ENCODE measurements at places on chromosomes 16 and 17.

DNA sequence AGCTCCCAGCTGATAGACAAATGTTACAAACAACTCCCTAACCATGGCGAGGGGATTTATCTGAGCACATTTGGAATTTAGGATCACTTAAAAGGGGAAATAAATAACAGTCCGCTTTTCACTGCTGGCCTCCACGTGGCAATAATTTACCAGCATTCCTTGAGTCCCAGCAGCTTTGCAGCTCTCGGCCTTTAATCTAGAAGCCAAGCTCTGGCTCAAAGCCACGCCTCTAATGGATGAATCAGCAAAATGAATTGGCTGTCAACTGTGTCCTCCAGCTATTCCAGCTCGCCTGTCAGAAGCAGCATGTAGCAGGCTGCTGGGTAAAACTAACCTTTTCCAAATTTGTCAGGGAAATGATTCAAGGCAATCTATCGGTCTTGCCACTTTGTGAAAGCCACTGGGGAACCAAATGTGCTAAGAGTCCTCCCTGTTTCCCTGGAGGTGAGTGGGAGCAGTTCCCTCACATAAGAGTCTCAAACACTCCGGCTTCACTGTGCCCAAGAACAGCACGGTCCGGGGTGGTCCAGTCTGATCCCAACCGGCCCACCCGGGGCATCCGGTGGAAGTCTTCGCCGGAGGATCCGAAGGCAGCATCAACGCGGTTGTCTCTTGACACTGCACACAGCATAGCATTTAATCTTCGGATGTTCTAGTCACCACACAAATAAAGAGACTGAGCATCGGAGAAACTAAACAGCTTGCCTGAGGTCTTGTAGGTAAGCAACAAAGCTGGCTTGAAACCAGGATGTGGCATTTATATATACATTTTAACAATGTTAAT, 143.3 kb downstream of the PARN start:
- DNase-seq: peak; percentile 78

GRCh38 chr17:78240012-78240655, 8.7 kb downstream of the TMEM235 start:
- DNase-seq: no peak

GRCh38 chr16:11117576-11118211, 138.3 kb downstream of the SOCS1 start:
- DNase-seq: no peak

DNA sequence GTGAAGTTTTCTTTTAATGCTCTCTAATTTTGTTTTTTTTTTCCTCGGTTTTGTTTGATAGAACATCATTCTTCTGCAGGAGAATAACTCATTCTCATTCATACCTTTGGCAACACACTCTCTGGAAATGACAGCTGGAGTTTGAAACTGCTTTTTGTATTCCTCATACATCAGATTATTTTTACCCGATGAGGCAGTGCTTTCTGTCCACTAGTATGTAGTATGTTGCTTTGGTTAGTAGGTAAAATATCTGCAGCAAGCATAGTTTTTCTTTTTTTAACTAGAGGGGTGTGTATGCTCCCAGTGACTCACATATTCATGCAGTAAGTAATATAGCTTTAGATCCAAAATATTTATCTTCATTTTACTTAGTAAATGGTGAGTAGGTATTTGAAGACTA, 6.4 kb downstream of the PRKCA start:
- no peak for DNase-seq

GRCh38 chr16:67356396-67356795, 29.8 kb downstream of the LRRC36 start:
- no peak for DNase-seq

DNA sequence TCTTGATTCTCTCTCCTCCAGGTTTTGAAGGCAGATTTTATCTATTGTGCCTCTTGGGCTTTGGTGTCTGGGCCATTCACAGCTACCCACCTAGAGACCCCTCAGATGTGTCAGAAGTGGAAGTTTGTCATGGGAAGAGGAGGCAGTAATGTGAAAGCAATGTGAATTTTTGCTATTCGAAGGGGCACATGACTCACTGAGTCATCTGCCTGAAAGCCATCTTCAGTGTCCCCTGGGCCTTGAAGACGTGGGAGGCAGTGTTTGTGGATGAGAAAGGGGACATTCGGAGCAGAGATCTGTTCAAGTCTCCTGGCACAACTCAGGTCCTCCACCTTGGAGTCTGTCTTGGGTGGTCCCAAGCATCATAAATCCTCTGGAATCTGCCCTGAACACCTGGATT, 530.2 kb downstream of the NPIPA7 start:
- DNase-seq: no peak

DNA sequence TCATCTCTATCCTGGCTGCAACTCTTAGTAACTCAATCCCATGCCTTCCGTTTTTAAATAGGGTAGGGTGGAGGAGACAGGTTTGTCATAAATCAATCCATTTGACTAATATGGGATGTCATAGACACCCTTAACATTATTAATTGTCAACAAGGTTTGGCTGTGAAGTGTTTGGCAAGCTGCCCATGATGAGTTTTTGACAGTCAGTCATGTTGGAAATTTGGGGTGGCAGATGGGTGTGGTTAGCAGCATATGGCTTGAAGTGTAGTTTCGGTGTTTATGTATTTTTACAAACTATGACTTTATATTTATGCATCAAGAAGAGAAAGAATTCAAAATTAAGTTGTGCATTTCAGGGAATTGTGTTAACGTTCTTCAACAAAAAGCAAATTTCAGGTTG, 221.8 kb upstream of the CDH5 start:
- DNase-seq: no peak

- no peak for DNase-seq
Observed at GRCh38 chr17:53426505-53426904, 396.2 kb upstream of the KIF2B start.

GRCh38 chr17:45061606-45062205, 589 bp downstream of the NMT1 start:
- DNase-seq: no peak

- DNase-seq: peak; percentile 37
Observed at GRCh38 chr16:66662445-66663194, 33.9 kb downstream of the CMTM4 start.

- no peak for DNase-seq
Observed at GRCh38 chr17:47829870-47830269, 1.5 kb downstream of the MRPL10 start.

DNA sequence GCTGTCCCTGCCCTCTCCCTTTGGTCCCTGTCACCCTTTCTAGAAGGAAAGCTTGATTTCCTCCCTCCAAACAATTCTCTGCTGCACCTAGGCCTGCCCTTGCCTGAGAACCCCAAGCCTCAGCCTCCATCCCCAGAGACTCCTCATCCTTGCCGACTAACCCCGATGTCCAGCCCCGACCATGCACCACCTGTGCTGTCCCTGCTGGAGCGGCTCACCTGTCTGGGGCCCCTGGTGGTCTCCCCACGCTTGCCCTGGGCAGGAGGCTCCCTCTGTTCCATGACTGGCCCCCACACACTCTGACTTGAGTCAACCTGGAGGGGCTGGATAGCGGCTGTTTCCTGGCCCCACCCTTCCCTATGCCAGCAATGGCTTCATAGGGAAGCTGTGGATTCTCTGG, 12.0 kb upstream of the SRRM2 start:
- DNase-seq: no peak

DNA sequence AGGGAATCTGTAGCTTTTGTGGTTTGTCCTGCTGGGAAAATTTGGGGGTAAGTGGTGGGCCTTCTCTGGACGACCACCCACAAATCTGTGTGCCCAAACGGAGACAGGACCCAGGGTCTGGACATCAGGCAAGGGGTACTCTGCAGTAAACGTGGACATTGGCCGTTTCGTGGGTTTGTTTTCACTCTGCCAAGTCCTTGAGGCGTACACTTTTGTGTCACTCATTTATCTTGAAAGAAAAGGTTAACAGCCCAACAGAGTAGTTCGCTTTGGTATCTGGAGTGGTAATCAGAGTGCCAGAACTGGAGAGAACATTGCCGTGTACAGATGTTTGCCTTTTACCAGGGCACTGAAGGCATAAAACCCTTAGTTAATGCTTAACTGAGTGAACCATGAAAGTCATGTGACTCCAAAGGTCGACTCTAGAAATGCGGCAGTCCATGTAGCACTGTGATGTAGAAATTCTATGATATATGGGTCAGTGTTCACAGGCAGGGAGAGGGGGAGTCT, 15.4 kb downstream of the NAA60 start:
- no peak for DNase-seq

- DNase-seq: no peak
Observed at GRCh38 chr17:38733982-38734973, 4.1 kb downstream of the CISD3 start.

DNA sequence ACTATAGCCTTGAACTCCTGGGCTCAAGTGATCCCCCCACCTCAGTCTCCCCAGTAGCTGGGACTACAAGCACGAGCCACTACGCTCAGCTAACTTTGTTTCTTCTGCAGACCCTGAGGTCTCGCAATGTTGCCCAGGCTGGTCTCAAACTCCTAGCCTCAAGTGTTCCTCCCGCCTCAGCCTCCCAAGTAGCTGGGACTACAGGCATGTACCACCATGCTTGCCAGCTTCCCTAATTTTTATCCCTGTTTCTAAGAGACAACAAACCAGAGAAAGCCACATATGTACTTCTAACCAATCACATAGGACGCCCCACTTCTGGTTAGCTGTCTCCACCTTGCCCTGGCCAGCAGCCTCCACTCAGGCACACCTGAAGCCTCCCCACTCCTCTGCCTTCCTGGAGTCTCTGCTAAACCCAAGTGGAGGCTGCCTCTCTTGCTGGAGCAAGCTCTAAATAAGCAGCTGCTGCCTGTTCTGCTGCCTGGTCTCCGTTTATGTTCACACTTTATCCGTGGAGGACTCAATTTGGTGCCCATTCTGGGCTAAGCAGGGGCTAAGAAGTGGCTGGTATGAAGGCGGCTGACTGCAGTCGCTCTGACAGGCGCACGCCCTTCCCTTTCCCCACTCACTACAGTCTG, 24.7 kb downstream of the NSMCE1 start:
- no peak for DNase-seq

DNA sequence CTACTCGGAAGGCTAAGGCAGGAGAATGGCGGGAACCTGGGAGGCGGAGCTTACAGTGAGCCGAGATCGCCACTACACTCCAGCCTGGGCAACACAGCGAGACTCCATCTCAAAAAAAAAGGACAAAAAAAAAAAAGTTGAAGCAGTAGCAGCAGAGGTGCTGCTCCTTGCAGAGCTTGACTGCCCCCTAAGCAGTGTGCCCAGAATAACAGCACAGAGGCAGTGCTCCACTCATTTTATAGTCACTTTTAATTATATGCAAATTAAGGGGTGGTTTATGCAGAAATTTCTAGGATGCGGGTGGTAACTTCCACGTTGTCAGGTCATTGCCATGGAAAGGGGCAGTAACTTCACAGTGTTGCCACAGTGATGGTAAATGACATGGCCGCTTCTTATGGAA, 54.3 kb upstream of the NOL11 start:
- DNase-seq: no peak

- DNase-seq: peak; percentile 55
Observed at GRCh38 chr17:42221886-42222745, 27.8 kb upstream of the GHDC start.

GRCh38 chr17:10556301-10557005, 7.0 kb upstream of the MYH2 start:
- no peak for DNase-seq

DNA sequence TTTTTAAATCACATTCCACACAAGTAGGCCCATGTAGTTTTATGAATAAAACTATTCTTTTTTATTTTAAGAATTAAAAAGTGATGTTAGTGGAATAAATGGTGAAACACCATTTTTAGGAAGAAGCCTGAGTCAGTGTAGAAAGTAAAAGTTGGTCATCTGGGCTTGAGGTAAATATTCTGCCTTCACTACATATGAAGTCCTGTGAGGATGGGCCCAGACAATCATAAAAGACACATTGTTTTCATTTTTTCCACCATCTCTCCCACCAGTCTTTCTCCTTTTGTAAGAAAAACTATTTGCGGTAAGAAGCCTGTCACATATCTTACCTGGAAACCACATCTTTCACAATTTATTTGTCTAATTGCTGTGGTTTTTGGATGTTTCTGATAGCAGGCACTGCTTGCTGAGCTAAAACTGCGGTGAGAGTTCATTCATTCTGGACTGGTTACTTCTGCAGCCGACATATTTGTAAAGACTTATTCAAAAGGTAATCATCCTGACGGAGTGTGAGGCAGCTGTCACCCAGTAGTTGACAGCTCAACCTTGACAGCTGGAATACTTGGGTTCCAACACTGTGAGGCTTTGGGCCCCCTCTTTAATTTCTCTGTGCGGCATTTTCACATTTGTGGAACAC, 10.6 kb upstream of the RFFL start:
- no peak for DNase-seq

DNA sequence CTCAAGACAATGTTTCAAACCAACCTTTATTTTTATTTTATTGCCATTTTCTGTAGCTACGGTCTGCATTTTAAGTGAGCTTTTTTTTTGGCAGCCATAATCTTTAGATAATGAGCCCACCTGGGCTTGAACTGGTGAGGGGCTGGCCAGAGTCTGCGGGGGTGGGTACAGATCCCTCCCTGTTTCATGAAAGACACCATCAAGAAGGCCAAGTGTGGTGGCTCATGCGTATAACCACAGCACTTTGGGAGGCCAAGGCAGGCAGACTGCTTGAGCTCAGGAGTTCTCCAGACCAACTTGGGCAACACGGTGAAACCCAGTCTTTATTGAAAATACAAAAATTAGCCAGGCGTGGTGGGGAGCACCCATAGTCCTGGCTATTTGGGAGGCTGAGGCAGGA, 113.7 kb downstream of the CPPED1 start:
- DNase-seq: no peak

- no peak for DNase-seq
Observed at GRCh38 chr17:51014129-51014528, 106.5 kb downstream of the SPAG9 start.

- no peak for DNase-seq
Observed at GRCh38 chr17:16377941-16378341, 3.0 kb upstream of the UBB start.

- DNase-seq: no peak
Observed at GRCh38 chr16:847681-848445, 47.3 kb upstream of the GNG13 start.

DNA sequence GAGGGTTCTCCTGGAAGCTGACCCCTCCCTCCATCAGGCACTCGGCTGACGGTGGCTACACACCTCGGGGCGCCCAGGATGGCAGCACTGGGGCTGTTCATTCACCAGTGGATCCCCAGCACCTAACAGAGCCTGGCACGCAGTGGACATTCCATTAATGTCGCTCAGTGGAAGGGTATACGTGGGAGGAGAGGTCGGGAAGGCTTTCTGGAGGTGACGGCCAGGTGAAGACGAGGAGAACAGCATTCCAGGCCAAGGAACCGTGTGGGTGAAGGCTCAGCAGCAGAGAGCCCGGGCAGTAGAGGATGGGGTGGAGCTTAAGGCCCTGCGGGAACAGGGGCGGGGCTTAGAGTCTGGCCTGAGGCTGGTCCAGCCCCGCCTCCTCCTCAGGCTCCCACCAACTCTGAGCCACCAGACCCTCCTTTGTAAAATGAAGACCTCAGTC, 2.5 kb upstream of the HS3ST6 start:
- no peak for DNase-seq
